GM23338 (cell line): ENCODE measurements at places on chromosomes 7 and 10.

DNA sequence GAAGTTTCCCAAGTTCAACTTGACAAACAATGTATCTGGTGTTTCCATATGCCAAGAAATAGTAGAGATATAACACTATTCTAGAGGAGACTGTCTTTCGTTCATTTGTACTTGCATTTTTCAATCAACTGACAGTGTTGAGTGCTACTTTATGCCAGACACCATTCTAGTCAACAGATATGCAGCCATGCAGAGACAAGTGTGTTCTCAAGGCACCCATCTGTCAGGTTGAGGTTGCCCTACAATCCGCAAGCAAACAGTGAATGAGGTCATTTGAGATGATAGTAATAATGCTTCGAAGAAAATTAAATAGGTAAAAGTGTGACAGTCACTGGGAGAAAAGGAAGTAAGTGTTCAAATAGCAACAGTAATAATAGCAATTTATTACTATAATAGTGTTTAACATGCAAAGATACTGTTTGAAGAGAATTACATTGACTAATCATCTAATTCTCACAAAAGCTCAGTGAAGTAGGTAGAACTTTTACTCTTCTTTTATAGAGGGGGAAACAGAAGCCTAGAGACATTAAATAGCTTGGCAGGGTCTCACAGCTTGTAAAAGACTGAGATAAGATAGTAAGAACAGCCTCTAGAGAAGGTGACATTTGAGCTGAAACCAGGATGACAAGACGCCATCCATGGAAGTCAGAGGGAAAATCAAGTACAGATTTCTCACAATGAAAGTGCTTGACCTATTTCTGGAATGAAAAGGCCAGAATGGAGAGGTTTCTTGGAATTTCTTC is 936.9 kb downstream of the SORCS3 start:
- no peaks in the 10 kb centered on the region for H3K27me3 ChIP-seq
- no peak overlapping the region for H3K4me3 ChIP-seq
- no peak overlapping the region for H3K27ac ChIP-seq
- no peak for DNase-seq

GRCh38 chr10:124971276-124971675 is 29.4 kb downstream of the ZRANB1 start:
- peaks cover 8% of the 10 kb centered on the region; the same call in 1 of the 2 replicates for H3K36me3 ChIP-seq
- no peaks in the 10 kb centered on the region for H3K27me3 ChIP-seq
- H3K27ac ChIP-seq, result no peak overlapping the region
- H3K4me1 ChIP-seq, result no peaks in the 10 kb centered on the region
- DNase-seq, result no peak
- no peak overlapping the region for H3K4me3 ChIP-seq

DNA sequence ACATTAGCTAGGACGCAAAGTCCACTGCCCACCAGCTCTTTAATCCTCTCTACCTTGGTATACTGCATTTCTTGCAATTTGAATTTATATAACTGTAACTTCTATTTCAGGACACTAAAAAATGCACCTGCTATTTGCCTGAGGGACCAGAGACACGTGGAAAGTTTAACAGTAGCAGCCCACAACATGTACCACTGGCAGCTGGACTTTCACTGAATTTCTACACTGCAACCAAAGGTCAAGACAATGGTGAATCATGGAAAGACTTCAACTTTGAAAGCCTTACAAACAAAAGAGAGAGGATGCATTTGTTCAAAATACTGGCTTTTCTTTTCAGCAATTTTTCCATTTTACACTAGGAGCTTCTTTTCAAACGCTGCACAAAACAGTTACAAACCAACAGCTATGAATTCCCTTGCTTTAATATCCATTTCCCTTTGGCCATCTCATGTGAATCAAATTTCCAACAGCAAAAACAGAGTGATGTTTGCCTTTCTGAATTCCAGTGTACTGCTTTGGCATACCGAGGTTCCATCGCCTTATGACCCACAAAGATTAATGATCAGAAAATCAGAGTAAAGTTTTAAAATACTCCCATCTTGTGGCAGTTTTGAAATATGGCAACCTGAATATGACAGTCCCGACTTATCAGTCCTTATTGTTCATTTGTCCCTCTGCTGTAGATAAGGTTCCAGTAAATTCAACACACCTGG is 29.9 kb upstream of the HNRNPH3 start:
- H3K36me3 ChIP-seq, result no peaks in the 10 kb centered on the region
- peaks cover 5% of the 10 kb centered on the region; the same call in 1 of the 2 replicates for H3K4me1 ChIP-seq
- no peaks in the 10 kb centered on the region for H3K27me3 ChIP-seq
- peak; percentile 42 for DNase-seq

DNA sequence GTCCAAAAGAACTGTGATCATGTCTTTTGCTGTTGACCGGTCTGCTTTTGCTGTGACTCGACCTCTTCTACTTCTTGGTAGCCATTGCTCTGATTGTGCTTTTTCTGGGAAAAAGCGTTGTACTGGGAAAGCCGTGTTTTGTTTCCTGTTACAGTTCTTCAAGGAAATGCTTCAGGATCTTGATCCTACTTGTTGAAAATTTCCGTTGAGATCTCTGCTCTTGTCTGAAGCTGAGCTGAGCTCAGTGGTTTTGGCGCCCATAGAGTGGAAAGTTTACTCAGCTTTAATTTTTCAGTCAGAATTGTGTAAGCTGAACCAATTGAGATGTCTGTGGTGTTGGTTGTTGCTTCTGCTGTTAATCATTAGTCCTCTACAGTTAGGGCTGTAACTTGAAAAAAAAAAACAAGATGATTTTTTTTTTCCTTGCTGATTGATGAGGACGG is 302.2 kb downstream of the CCDC3 start:
- H3K27ac ChIP-seq, result no peak overlapping the region
- H3K36me3 ChIP-seq, result no peaks in the 10 kb centered on the region
- no peaks in the 10 kb centered on the region for H3K4me1 ChIP-seq
- no peak for DNase-seq
- H3K27me3 ChIP-seq, result no peaks in the 10 kb centered on the region
- H3K4me3 ChIP-seq, result no peak overlapping the region

DNA sequence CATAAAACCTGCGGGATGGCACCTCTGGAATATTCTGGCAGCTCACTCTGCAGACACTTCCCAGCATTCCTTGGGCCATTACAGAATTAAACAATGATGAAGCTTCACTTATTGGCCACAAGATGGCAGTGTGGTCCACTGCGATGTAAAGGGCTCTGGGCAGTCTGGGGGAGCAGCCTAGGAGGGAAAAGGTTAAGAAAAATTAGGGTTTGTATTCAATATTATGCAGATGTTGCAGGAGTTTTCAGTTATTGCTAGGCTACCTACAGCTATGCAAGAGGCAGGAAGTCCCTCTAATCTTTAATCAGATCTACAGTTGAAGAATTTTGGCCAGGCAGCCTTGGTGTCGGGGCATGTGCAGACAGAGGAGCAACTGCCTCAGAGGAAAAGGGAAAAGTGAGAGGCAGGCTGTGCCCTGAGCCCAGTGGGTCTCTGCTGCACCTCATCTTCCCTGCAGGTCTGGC is 233.2 kb upstream of the PRSS1 start:
- H3K4me1 ChIP-seq, result no peaks in the 10 kb centered on the region
- DNase-seq, result peak; percentile 83
- no peaks in the 10 kb centered on the region for H3K27me3 ChIP-seq
- H3K4me3 ChIP-seq, result no peak overlapping the region
- no peaks in the 10 kb centered on the region for H3K36me3 ChIP-seq
- no peak overlapping the region for H3K27ac ChIP-seq
